Testis (tissue), 5 donors: ENCODE measurements at places on chromosomes 1 and 21. TPM values are rescaled to one million over a fixed set of nuclear protein-coding genes. Genes with fewer than 3 reads are reported as not detected.
A peak's percentile ranks its signal among the peaks of the same experiment; 100 is the strongest.

The PODN gene
- polyA plus RNA-seq, result 69.3 TPM

The RSPH1 gene
- 59.6 TPM for polyA plus RNA-seq

The BSND gene
- polyA plus RNA-seq, result 0.32 TPM

The SPRR1B gene
- polyA plus RNA-seq, result not detected

DNA sequence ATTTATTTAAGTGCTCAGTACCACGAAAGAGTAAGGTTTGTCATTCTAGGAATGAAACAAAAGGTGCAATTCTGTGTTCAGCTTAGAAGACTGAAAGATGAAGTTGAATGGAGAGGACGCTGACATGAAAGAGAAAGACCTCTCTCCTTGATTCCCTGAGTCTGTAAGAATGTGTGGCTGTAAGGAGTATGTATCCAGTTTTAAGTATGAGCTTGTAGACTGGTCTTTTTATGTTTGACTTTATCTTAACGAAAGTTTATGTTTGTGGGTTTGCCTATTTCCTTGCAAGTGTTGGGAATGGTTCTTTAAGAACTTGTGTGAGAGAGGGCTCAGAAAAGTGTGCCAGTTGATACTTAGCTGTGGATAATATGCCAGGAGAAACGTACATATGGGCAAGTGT is 1.4 kb downstream of the CHD1L start:
- peak overlapping the region; percentile 95 for H3K27ac ChIP-seq
- no peaks in the 10 kb centered on the region for H3K36me3 ChIP-seq
- no peaks in the 10 kb centered on the region for H3K27me3 ChIP-seq
- H3K4me1 ChIP-seq, result no peaks in the 10 kb centered on the region
- H3K4me3 ChIP-seq, result peak overlapping the region; percentile 82

DNA sequence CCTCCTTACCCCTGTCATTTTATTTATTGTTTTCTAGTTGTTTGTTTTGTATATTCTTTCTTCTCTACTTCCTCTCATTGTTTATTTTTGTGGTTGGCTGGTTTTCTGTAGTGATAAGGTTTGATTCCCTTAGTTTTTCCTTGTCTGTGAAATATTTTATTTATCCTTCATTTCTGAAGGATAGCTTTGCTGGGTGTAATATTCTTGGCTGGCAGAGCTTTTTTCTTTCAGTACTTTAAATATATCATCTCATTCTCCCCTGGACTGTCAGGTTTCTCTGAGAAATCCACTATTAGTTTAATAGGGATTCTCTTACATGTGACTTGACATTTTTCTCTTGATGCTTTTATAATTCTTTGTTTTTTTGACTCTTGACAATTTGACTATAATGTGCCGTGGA is 18.8 kb upstream of the TIPRL start:
- no peaks in the 10 kb centered on the region for H3K4me1 ChIP-seq
- H3K4me3 ChIP-seq, result no peak overlapping the region
- H3K27me3 ChIP-seq, result no peaks in the 10 kb centered on the region
- no peak overlapping the region for H3K27ac ChIP-seq
- no peaks in the 10 kb centered on the region for H3K36me3 ChIP-seq

The CHIT1 gene
- 9.9 TPM for polyA plus RNA-seq

- H3K4me3 ChIP-seq, result no peak overlapping the region
- DNase-seq, result no peak
- H3K36me3 ChIP-seq, result no peaks in the 10 kb centered on the region
- no peaks in the 10 kb centered on the region for H3K27me3 ChIP-seq
- no peak overlapping the region for H3K27ac ChIP-seq
Measured at GRCh38 chr1:207288315-207288714, 33.2 kb upstream of the CD55 start.

DNA sequence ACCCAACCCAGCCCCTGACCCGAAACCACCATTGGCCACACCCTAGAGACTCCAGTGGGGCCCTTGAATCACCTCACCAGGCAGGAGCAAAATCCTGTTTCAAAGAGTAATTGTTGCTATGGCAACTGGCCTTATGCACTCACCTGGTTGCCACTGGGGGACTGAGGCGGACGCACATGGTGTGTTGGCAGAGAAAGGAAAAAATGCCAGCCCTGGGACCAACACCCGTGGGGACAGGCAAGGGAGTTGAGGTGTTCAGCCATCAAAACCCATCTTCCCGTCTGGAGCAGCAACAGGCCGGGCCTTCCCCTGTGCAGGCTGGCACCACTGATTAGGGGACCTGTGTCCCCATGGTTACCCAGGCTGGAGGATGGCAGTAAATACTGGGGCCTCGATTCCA is 395.8 kb upstream of the VAMP3 start:
- no peaks in the 10 kb centered on the region for H3K4me1 ChIP-seq
- no peaks in the 10 kb centered on the region for H3K36me3 ChIP-seq
- no peak overlapping the region for H3K27ac ChIP-seq
- peak; percentile 10 for DNase-seq

DNA sequence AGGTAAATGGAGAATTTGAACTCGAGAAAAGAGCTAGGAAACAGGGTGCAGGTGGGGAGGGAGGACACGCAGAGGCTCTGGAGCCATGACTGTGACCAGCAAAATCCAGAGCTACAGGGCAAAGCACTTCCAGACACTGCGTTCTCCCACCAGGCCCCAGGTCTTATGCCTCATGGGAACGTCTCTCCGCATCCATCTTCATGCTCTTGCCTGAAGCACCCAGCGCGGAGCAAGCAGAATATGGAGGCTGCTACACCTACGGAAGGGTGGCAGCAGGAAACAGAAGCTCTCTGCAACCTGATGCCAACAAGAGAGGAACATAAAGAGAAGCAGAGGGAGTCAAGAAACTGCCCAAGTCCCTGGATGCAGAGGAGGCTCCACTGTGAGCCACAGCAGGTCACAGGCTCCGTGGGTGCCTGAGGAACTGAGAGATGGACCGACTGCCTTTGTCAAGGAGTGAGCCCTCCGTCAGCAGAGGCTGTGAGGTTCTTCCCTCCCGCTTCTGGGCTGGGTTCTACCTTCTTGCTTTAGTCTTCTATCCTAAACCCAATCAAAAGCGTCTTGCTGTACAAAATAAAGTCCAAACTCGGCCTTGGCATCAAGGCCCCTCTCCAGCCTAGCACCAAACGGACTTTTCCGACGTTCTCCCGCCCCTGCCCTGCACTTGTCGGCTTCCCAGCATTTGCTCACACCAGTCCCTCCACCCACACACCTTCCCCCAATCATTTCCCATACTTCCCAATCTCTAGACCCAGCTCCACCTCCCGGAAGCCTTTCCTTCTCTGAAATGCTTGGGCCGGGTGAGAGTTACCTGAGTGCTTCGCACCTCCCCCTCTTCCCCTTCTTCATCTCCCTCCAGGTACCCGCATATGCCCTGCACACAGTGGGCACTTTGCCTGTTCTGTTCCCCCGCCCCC is 930 bp downstream of the DHCR24 start:
- H3K4me1 ChIP-seq, result peaks cover 5% of the 10 kb centered on the region
- H3K27me3 ChIP-seq, result no peaks in the 10 kb centered on the region
- DNase-seq, result no peak
- H3K27ac ChIP-seq, result peak overlapping the region; percentile 35

DNA sequence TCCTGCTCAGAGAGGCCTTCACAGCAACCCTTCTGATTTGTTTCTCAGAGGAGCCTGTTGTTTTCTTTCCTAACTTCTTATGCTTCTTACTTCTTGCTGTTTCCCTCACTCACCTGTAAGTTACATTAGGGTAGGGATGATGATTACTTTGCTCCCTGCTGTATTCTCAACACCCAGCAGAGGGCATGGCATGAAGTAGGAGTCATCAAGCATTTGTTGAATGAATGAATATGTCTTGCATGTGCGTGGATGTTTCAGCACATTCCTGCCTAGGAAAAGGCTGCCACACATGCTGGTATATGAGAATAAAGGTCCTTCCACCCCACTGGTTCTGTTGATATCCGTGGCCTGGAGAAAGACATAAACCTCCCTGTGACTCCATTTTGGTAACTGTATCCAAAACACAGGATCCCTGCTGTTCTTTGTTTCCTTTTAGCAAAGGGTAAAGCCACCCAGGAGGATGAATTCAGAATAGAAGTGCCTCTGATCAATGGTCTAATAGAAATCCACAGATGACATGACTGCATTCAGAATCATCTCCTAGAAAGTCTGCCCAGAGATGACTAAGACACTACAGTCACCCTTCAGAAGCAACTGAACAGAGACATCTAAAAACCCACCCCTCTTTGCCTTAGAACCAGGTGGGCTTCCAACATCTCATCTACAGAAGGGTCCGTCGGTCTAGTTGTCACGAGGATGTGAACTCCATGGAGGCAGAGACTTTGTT is 168.8 kb downstream of the ZSCAN20 start:
- H3K27me3 ChIP-seq, result no peaks in the 10 kb centered on the region
- H3K27ac ChIP-seq, result no peak overlapping the region
- H3K4me1 ChIP-seq, result no peaks in the 10 kb centered on the region

DNA sequence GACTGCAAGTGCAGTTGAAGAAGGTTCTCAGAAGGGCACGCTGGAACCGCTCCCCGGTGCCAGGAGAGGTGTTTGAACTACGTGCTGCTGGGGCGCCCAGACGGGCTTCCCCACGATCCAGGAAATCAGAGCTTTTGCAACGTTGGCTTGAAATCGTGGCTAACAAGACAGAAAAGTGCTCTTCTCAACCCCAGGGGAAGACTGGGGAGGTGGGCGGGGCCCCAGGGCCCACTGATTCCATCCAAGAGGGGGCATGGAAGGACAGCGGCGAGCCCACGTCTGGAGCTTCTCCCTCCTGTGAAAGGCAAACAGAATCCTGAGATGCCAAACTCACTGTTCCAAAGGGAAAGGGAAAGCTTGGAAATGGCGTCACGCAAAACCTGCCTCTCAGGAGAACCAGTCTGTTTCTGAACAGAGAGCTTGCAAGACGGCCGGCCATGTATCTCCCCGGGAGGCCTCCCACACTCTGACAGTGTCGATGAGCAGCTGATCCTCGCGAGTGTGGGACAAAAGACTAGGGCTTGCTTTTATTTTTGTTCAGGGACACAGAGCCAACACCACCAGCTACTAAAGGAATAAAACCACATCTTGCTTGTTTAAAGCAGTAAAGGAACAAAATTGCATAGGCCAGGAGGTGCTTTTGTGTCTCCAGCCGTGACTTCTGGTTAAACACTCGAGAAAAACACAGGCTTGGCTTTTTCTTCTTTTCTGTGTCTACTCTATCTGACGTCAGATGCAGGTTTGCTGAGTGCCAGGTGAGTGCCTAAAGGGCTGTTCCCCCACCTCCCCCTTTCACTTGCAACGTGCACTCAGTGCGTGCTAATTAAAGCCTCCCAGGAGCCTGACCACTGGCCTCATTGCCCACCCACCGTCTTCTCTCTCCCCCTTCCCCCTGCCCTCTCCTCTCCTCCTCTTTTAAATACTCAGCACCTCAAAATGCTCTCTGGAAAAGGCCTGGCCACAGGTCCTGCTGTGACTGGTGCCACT is 41.5 kb downstream of the LRRC3 start:
- no peak overlapping the region for H3K4me3 ChIP-seq
- DNase-seq, result no peak
- no peaks in the 10 kb centered on the region for H3K4me1 ChIP-seq
- no peaks in the 10 kb centered on the region for H3K36me3 ChIP-seq

DNA sequence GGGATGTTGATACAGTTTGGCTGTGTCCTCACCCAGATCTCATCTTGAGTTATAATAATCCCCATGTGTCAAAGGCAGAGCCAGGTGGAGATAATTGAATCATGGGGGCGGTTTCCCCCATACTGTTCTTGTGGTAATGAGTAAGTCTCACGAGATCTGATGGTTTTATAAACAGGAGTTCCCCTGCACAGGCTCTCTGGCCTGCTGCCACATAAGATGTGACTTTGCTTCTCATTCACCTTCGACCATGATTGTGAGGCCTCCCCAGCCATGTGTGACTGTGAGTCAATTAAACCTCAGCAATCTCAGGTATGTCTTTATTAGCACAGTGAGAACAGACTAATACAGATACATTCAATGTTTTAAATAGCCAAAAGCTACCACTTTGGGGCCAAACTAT is 41.1 kb downstream of the SLC35F3 start:
- H3K4me3 ChIP-seq, result no peak overlapping the region
- H3K4me1 ChIP-seq, result no peaks in the 10 kb centered on the region
- H3K36me3 ChIP-seq, result no peaks in the 10 kb centered on the region
- H3K27me3 ChIP-seq, result no peaks in the 10 kb centered on the region

DNA sequence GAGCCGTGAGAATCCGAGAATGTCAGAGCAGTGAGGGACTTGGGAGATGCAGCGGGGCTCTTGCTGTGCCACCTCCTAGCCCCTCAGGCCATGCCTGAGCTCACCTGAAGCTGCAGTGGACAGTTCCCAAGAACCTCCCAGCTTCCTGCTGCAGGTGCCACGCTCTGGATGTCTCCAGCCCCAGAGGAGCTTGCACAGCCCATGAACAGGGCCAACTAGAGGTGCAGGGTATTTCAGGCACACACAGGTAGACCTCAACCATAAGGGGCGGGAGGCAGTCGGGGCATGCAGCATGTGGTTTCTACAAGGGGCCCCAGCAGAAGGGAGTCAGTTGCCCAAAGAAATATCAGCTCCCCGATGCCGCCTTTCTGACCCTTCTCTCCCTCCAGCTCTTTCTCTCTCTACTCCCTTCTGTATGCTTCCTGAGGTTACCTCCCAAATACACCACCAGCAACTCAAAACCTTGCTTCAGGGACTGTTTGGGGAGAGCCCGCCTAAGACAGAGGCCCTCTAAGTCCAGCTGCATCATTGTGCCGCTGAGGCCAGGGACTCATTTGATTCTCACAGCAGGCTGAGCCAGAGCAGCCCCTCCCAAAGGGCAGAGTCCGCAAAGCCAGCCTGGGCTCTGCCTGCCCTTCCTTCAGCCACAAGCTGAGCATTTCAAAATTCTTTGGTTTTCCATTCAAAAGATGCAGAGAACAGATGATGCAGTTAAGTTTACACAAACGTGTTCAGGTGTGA is 209.8 kb downstream of the MATN1 start:
- no peak overlapping the region for H3K4me3 ChIP-seq
- no peaks in the 10 kb centered on the region for H3K4me1 ChIP-seq
- H3K36me3 ChIP-seq, result no peaks in the 10 kb centered on the region
- no peaks in the 10 kb centered on the region for H3K27me3 ChIP-seq

The EBNA1BP2 gene
- polyA plus RNA-seq, result 87.9 TPM

- H3K4me1 ChIP-seq, result no peaks in the 10 kb centered on the region
- no peaks in the 10 kb centered on the region for H3K27me3 ChIP-seq
- H3K4me3 ChIP-seq, result peak overlapping the region; percentile 53
- no peaks in the 10 kb centered on the region for H3K36me3 ChIP-seq
Measured at GRCh38 chr1:20343938-20344302, 53.2 kb downstream of the VWA5B1 start.
